ENCODE measurements at places on chromosomes 5 and 9.

GRCh38 chr5:56791396-56791795, 24.0 kb upstream of the MAP3K1 start:
- DNase-seq: no peak

DNA sequence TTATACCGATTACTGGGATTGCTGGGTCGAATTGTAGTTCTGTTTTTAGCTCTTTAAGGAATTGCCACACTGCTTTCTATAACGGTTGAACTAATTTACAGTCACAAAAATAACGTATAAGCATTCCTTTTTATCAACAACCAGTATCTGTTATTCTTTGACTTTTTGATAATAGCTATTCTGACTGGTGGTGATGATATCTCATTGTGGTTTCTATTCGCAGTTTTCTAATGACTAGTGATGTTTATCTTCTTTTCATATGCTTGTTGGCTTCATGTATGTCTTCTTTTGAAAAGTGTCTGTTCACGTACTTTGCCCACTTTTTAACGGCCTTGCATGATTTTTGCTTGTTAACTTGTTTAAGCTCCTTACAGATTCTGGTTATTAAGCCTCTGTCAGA, 74.4 kb downstream of the FAM174A start:
- DNase-seq: peak; percentile 31

DNA sequence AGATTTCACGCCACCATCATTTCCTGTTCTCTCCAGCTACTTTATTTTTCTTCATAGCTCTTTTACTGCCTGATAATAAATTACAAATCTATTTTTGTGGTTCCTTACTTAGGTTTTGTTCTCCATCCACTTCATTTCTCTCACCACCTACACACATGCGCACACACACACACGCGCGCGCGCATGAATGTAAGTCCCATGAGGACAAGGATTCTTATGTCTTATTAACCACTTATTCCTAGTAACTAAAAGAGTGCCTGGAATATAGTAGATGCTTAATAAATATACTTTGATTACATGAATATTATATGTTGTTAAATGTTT, 116.5 kb downstream of the TRPM6 start:
- DNase-seq: no peak

DNA sequence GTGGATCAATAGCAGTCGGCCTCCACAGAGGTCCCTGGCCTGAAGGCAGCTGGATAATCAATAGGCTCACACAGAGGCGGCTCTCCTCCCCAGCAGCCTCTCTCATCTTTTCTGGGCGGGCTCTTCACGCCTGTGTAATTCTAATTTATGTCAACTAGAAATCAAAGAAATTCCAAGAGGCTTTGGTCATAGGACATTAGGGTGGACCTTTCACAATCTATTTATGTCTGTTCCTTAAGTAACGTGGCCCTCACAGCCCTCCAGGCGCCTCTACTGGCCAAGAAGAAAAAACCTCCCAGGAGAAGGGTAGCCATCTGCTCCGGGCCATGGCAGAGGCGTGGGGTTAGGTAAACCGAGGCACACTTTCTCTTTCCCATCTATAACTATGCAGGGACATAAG, 205.1 kb upstream of the EFNA5 start:
- no peak for DNase-seq

DNA sequence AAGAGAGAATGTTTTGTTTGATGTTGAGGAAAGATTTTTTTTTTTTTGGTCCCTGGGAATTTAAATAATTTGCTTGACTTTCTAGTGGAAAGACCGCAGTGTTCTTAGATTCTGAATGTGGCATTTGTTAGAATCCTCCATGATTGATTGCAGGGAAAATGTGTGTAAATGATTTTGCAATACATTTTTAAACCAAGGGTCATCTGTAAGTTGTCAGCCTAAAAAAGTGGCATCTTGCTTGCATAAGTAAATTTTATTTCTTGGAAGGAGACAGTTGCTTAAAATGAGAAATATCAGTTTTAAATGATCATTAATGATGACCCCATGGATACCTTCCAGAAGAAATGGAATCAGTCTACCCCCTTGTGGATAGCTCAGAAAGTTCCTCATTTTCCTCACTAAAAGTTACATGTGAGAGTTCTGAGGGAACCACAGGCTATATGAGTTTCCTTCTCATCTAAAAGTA, 105.1 kb upstream of the SLC25A48 start:
- DNase-seq: no peak

DNA sequence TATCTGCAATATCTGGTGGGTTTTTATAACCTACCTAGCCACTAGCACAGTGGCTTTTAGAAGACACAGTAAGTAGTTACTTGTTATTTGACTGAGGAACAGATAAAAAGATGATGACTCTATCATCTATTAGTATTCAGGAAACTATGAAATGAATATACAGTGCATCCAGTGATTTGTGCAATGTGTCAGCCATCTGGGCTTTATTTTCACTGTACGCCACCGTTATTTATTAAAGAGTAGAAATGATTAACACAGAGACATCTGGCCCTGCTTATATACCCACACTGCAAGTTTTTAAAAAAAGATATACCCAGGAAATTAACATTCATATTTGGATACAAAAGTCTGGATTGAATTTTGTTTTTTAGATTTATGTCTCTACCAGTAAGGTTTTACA, 408.4 kb downstream of the PDE4D start:
- no peak for DNase-seq

- DNase-seq: peak; percentile 78
Measured at GRCh38 chr5:174419540-174420132, 304.7 kb upstream of the MSX2 start.

DNA sequence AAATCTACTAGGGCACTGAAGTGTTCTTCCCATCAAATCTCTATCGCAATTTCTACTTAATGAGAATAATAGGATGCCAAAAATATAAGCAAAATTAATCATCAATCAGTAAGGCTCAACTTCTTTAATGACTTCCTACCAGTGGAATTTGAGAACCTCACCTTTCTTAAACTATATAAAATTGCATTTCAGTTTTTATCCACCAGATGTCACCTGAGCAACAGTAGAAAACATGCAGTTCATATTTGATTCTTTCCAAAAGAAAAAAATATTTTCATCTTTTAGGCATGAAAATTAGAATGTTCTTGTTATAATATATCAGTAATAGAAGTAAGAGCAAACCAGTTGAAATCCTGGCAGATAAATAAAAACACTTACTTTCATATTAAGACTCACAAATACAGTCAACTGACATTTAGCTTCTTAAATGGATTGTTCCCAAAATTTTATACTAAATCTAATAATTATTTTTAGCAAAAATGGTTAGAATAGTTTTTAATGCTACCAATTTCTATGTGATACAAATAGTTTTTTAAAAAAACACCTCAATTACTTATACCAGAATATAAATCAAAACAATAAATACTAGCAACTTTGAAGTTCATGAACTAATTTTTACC, 13.4 kb upstream of the CCDC112 start:
- DNase-seq: peak; percentile 22

DNA sequence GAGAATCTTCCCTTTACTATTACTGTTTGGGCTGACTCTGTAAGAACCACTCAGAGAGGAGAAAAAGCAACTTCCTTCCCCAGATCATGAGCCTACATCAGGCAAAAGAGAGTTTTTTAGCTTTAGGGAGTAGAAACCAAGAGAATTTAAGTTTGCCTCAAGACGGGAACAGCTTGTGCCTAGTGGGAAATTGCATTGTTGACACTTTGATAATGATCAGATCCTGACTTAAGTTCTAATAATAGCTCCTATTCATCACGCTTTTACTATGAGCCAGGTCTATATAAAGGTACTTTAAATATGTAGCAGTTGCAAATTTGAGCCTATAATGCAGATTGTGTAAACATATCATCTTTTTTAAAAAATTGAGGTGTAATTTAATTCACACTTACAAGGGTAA, 298.2 kb downstream of the MAN2A1 start:
- no peak for DNase-seq

DNA sequence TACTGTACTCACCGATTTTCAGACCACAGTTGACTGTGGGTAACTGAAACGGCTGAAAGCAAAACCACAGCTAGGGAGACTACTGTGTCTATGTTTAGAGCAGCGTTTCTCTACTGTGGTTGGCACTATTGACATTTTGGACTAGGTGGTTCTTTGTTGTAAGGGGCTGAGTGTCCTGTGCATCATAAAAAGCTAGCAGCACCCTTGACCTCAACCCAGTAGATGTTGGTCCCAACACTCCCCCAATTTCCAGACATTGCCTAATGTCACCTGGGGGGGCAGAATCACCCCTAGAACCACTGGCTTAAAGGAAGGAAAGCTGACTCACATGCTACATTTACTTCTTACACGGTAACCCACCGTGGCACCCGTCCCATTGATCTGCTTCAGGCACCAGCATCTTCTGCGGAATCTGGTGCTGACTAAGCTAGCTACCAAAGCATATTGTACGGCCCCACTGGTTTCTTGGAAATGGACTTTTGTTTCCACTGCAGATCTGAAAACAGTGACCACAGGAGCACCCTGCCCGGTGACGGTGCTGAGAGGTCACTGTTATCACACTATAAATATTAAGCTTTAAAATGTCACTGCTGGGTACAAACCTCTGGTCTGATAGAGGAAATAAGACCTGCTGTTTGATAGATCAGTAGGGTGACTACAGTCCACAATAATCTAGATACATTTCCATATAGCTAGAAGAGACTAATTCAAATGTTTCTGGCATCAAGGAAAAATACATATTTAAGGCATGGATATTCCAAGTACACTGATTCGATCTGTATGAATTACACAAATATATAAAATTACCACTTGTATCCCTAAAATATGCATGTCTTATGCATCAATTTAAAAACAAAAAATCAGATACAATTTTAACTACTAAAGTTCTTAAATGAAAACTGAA, 151.4 kb downstream of the HSD17B3 start:
- no peak for DNase-seq

DNA sequence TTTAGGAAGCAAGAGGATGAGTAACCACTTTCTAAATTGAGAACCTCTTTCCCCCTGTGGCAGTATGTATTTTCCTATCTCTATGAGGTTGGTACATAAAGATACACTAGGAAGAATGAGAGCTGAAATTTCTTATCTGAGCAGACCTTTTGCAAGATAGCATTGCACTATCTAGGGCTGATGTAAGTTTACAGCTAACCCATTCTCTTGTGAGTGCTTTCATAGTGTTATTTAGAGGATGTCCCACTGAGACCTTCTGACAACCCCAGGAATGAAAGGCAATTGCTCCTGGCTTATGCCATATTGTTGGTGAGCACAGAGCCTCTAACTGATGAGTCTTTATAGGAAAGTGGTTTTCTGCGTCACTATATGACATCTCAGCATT, 1209.3 kb upstream of the CDH6 start:
- no peak for DNase-seq

- DNase-seq: no peak
Measured at GRCh38 chr9:91407580-91408318, 15.9 kb downstream of the NFIL3 start.

GRCh38 chr9:27548055-27548741, 18.6 kb upstream of the MOB3B start:
- DNase-seq: peak; percentile 48

DNA sequence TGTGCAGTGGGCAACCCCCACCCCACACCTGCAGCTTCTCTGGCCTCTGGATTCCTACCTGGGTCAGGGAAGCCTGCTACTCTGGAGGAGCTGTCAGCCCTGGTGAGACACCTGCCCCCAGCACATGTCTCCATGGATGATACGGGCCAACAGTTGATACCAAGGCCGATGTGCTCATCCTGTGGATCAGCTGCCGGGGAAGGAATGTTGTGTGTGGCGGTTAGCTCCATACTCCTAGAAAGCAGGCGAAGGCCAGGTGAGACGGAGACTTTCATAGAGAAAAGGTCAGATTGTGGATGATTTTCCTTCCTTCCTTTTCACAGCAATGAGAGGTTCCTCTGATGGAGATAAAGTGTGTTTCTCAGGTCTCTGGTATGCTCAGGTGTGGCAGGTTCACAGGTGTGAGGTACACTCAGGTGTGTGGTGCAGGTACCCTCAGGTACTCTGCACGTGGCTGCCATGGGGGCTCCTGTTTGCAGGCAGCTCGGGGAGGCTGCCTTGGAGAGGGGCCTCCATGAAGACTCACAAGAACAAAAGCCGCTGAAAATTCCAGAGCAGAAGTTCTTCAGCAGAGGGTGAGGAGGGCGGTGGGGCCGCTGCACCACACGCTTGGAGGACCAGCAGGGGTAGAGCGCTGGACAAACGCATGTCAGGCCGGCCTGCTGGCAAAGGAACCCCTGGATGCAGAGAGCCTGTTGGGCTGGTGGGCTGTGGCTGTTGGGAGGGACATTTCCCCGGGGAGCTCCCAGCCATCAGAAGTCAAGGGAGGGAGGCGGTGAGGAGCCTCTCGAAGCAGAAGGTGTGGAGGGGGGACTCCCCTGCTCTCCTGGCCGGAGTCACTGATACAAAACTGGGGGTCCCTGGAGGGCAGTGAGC, 5.1 kb upstream of the AHRR start:
- no peak for DNase-seq

DNA sequence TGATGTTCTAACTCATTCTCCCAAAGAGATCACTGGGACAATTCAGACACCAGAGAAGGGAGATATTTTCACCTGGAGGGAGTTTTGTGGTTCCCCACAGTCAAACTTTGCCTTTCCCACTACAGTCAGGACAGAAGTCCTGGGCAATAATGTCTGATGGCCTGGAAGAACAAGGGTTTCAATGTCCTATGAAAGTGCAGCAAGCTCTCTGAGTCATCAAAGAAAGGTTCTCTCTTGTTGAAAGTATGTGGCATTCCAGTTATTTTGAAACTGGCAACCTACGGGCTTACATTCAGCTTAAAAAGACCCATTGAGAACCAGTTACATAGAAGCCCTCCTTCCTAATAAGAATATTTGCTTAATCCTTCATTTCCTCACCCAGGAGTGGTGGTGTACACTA, 103.9 kb downstream of the INSYN2B start:
- DNase-seq: no peak

GRCh38 chr9:4349816-4350418, 50.0 kb upstream of the GLIS3 start:
- DNase-seq: no peak

DNA sequence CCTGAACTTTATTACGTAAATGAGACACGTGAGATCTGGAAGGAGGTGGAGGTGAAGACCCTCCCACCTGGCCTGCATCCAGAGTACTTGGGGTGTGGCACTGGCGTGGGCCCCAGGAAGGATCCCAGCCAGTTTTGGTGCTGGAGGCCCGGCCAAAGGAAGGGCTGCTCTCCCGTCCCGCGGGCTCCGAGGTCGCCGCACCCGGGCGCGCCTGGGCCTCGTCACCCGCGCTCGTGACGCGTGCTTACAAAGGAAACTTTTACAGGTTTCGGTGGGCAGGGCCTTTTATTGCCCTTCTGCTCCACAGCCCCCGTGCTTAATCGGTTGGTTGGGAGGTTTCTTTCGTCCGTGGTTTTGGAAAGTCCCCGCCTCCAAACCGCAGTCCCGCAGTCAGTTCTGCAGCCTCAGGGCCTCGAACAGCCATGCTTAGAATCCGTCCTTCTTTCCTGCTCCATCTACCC, 29.2 kb downstream of the CDKN2A start:
- no peak for DNase-seq

DNA sequence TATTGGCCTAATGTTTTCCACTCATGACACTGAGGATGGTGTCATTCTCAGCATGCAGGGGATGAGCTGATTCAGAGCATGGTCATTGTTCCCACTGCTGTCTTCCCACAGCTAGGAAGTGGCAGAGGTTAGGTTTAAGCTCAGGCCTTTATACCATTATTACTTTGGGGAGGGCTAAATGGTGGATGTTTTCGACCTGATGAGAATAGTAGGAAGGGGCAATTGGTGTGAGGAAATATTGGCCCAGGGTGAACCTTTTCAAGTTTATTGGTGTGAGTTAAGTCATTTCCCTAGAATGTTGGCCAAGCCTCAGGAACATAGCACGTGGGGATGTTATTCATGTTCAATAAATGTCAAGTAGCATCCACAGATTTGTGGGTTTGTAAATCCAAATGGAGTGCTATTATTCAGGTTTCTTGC, 59.6 kb downstream of the ARHGAP26 start:
- DNase-seq: no peak

All from NCI-H1105 treated with DMSO at 0.1 percent for 48 hours (cell line).